Germinal center (tissue), 1 donor: ENCODE measurements at places on chromosomes 5 and 9.

- DNase-seq: no peak
These were observed 26.1 kb downstream of the DAP start for GRCh38 chr5:10734832-10735523.

- no peak for DNase-seq
These were observed 20.0 kb upstream of the TEK start for GRCh38 chr9:27088981-27089380.

GRCh38 chr5:178086266-178086665 lies 27.1 kb upstream of the N4BP3 start:
- no peak for DNase-seq

DNA sequence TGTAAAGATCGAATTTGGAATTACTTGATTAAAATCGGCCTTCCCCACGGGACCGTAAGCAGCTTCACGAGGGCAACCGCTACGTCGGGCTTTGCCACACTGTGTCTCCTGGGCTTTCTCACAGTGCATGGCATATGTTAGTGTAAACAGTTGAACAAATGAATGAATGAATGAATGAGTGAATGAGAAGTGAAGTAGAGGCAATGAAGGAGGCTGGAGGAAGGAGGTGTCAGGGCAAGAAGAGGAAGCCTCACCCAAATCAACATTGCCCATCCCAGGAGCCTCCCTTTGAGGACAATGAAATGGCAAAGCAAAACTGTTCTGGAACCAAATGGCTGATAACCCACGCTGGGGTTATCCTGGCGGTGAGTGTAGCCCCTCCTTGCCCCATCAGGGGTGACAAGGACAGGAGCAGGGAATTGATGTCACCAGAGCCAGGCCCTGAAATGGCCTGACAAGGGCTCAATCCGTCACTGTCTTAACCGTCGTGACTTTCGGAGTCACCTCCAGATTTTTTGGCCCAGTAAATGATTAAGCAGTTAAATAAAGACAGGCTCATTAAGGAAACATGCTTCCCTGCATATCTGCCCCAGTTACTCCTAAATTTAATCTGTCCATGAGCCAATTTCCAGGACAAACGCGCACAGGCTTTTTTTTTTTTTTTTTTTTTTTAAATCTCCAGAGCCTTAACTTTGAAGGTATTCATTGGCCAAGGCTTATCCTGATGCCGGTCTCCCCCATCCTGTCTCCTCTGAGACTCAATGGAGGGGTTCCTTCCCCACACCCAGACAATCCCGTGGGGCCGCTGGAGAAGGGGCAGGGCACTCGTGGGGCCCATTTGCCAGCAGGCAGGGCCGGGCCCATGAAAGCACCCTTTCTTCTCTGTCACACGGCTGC lies 88.4 kb upstream of the BOD1 start:
- no peak for DNase-seq

GRCh38 chr5:54905942-54906537 lies 79.4 kb downstream of the ESM1 start:
- peak; percentile 14 for DNase-seq

- no peak for DNase-seq
These were observed 128.5 kb downstream of the NUDT12 start for GRCh38 chr5:103434057-103434456.

DNA sequence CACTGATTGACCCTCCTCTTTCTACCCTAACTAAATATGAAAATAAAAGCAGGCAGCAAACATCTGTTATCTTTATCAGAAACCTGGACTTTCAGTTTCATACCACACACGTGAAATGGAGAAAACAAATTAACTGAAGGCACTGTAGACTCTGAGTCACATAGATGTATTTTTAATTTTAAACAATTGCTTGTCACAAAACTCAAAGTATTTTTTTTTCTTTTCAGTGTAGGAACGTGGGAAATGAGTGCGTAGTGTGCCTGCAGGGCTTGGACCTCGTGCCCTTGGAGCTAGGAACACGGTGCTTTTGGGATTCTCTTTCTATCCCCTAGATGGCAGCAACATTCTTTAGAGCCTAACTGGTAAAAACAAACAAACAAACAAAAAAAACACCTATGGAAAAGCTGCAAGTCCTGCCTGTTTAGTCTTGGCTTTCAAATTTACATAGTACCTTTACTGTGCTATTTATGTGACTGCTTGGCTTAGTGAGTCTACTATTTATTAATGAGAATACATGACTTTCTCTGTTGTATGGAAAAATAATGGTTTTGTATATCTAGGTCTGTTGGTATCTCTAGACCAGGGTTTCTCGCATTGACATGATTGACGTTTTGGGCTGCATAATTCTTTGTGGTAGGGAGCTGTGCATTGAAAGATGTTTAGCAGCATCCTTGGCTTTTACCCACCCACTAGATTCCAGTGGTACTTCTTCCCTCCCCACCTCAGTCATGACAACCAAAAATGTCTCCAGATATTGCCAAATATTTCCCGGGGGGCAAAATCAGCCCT lies 16.8 kb upstream of the ACTBL2 start:
- DNase-seq: peak; percentile 17

DNA sequence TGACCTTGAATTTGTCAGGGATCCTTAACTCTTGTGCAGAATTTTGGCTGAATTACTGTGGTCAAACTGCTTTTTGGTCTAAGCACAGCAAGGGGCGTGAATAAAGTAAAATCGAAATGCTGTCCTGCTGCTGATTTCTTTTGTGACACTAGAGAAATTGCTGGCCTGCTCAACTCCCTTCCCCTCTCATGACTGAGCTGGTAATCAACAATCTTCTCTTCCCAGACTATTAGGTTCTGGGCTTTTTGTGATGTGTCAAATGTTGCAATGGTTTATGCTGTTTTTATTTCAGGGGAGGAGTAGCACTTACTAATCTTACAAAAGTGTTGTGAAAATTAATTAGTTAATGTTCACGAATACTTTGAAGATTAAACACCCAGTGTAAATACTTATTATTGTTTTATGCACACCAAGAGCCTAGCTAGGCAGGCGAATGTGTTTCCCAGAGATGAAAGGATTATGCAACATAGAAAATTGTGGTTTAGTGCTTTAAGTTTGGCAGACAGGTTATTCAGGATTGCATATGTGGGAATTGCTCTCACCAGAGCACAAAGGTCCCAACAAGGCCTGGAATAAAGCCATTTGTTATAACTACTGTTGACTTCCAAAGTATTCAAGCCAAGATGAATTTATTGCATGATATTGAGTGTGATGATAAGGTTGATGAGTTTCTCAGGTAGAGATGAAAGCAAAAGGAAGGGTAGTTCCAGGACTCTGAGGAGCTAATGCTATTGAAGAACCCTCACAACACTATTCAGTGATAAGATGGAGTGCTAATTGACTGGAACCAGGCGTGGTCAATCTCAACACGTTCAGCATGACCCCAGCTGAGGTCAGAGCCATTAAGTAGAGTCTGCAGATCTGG lies 280.7 kb upstream of the ZNF608 start:
- no peak for DNase-seq

DNA sequence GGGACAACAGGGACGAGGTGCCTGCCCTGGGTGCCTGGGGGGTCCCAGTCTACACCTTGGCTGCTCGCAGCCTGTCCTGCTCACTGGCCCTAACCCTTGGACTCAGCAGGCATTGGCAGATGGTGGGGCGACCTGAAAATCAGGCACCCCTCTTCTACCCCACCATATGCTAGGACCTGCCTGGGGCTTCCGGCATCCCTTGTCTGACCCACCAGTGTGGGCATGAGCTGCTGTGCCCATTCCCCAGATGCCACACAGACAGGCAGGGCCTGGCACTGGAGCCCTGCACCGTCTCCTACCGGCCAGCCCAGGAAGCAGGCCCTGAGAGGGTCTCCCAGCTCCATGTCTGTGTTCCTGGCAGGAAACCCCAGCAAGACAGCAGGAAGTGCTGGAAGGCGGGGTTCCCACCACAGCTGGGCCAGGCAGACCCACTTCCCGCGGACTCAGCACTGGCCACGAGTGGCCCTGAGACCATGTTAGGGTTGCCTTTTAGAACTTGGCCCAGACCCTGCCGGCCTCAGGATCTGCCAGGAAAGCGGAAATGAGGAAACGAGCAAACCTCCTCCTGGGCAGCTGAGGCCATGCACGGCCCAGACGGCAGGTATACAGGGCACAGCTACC lies 3.1 kb downstream of the NINJ1 start:
- DNase-seq: no peak

GRCh38 chr9:86443992-86444391 lies 89.8 kb upstream of the TUT7 start:
- DNase-seq: no peak

- no peak for DNase-seq
These were observed 245.4 kb upstream of the NREP start for GRCh38 chr5:112002376-112002775.

GRCh38 chr5:41755705-41756104 lies 114.5 kb downstream of the OXCT1 start:
- no peak for DNase-seq

- DNase-seq: no peak
These were observed 19.5 kb upstream of the RANBP6 start for GRCh38 chr9:6034954-6035353.

- DNase-seq: no peak
These were observed 102.6 kb upstream of the TBC1D2 start for GRCh38 chr9:98357921-98358535.
